ENCODE measurements at places on chromosomes 7 and 10.

- no peak for DNase-seq
Observed at GRCh38 chr7:35818513-35818912, 17.7 kb downstream of the SEPTIN7 start.

- peak; percentile 51 for DNase-seq
Observed at GRCh38 chr10:31318382-31318853, 598 bp upstream of the ZEB1 start.

- DNase-seq = no peak
Observed at GRCh38 chr7:57407125-57407524, 42.9 kb upstream of the ZNF716 start.

DNA sequence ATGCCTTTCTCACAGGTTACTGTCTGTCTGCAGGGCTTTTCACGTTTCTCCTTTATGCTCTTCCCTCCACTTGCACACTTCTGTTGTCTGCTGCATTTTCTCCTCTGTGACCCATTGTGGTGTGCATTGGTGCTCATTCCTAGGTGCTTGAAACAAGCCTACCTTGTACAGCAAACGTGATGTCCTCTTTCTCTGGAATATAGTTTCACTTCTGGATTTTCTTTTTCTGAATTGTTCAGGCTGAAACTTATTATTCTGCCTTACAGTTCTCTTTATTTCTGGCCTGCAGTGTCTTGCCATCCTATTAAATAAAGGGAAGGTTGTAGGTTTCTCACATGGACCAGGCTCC, 128.8 kb upstream of the SAMD8 start:
- DNase-seq = no peak

DNA sequence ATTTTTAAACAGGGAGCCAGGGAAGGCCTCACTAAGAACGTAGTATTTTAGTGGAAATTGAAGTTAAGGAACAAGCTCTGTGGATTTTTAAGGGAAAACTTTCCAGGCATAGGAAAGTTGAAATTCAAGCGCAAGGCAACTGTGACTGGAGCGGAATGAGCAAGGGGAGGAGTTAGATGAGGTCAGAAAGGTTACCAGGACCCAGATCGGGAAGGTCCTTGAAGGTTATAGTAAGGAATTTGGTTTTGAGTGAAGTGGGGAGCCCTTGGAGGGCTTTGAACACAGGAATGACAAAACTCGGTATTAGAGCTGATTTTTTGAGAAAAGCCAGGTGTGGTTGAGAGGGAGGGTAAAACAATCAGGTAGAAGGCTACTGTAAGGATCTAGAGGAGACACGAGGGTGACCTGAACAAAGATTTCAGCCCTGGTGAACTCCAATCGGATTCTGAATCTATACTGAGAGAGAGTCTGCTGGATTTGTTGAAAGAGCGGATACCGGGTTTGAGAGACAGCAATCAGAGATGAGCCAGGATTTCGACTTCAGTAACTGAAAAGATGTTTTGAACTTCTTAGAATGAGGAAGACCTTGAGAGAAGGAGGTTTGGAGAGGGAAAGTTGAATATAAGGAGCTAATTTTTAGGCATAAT, 1013.9 kb downstream of the NRG3 start:
- no peak for DNase-seq

DNA sequence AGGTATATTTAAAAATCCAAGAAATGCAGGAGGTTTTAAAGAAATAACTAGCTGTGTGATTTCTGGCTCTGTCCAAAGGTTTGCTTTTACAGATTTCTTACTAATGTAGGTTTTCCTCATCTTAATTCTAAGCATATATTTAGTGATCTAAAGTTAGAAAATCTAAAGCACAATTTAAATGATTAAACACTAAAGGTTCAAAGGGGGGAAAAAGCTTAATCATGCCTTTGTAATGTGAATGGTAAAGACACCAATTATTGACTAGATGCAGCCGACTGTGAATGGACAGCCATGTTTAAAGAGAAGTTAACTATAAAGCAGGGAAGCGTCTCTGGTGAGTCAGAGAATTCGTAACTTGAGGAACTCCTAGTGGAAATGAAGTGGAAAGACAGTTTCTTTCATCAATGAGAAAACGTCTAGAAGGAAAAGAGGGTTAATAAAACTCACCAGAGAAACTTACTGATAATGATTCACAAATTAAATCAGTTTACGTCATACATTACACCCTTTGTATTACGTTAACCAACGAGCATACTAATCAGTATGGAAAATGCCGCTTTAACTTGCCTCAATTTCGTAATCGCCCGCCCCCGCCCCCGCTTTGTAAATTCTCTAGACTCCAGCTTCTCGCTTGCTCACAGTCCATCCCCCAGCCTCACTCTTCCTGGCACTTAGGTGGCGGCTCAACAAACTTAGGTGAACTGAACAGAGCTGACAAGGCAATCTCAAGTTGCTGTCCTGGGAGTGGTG, 1.1 kb upstream of the HBP1 start:
- peak; percentile 71 for DNase-seq

DNA sequence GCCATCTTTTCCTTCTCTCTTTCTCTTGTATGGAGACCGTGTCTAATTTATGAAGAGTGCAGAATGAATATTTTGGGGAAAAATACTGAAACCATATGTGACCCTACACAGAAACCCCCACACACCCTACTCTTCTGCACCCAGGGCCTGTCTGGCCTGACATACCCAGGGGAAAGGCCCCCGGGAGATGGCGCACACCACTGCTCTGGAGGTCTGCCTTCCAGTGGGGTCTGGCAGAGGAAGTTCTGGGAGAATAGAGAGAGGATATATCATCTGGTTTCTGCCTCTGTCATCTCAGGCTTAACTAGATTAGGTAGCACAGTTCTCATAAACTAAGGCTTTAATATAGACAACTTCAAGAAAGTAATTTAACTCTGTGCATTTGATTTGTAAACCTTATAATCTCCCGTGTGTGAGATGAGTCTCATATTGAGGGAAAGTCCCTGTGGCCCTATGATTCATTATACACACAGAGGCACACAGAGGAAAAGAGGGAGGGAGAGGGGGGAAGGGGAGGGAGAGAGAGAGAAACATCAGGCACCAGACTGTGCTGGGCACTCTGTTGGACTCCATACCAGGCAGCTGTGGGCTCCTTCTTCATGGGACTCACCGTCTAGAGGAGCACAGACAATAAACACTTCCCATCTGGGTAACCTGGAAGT, 123.3 kb downstream of the AOAH start:
- no peak for DNase-seq

GRCh38 chr10:44322137-44322536, 62.8 kb downstream of the CXCL12 start:
- no peak for DNase-seq

DNA sequence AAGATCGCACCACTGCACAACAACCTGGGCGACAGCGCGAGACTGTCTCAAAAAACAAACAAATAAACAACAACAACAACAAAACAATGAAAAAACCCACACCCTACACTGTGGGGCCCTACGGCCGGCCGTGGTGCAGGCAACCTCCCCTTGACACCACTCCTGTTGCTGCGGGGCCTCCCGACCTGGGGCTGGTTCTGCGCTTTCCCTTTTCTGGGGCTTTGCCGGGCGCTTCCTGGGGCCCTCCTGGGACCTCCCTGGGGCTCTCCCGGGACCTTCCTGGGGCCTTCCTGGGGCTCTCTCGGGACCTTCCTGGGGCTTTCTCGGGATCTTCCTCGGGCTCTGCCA, 46.6 kb downstream of the INSIG1 start:
- DNase-seq = no peak

- DNase-seq = no peak
Observed at GRCh38 chr7:108136191-108136688, 6.1 kb upstream of the LAMB4 start.

GRCh38 chr7:45074528-45075354, 14.0 kb downstream of the NACAD start:
- no peak for DNase-seq

GRCh38 chr10:86715156-86715795, 41.1 kb upstream of the BMPR1A start:
- DNase-seq = no peak

- no peak for DNase-seq
Observed at GRCh38 chr10:82914655-82915136, 1039.7 kb downstream of the NRG3 start.

- no peak for DNase-seq
Observed at GRCh38 chr7:138074121-138074520, 2.1 kb upstream of the AKR1D1 start.

DNA sequence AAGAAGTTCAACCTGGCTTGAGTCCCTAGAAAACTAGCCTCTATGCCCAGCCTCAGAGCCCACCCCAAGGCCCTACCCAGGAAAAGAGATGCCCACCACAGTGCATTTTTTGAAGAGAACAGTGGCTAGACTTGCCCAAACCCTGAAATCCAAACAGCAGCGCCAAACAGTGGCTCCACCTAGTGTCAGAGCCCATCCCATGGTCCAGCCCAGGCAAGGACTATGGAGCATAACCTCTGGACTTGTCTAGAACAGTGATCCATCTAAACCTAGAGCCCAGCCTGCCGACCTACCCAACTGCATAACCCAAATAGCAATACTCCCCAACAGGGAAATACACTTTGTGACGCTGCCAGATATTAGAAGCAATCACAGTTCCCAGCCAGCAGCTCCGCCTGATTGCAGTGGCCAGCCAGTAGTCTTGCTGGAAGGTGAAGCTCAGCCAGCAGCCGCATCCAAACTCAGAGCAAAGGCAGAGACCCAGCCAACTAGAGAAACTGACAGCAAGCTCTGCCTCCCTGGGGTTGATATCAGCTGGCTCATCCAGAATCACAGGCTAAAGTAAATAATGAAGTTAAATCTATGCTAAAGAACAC, 44.5 kb downstream of the HBP1 start:
- no peak for DNase-seq

DNA sequence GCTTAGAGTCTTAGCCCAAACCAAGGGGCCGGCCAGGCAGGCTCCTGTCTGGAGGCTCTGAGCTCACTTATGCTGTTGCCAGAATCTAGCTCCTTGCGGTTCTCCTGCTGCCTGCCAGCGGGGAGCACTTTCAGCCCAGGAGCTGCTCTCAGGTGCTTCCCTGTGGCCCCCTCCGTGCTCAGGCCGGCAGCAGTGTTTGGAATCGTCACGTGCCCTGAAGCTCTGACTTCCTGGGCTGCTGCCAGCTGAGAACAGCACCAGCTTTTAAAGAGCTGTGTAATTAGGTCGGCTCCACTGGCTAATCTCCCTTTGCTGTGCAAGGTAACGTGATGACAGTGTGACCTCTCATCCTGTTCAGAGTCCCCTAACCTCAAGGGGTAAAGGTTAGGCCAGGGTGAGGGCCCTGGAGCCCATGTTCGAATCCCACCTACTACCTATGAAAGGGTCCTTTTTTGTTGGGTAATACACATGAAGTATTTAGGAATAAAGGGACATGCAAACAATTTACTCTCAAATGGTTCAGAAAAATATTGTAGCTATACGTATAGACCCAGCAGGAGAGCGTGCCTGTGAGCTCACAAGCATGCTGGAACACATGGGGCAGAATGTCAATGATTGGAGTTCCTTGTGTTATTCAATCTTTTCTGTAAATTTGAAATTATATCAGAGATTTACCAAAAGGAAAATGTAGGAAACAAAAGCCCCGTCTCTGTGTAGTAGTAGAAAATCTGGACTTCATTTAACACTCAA, 16.6 kb downstream of the ZNF862 start:
- DNase-seq = peak; percentile 37

DNA sequence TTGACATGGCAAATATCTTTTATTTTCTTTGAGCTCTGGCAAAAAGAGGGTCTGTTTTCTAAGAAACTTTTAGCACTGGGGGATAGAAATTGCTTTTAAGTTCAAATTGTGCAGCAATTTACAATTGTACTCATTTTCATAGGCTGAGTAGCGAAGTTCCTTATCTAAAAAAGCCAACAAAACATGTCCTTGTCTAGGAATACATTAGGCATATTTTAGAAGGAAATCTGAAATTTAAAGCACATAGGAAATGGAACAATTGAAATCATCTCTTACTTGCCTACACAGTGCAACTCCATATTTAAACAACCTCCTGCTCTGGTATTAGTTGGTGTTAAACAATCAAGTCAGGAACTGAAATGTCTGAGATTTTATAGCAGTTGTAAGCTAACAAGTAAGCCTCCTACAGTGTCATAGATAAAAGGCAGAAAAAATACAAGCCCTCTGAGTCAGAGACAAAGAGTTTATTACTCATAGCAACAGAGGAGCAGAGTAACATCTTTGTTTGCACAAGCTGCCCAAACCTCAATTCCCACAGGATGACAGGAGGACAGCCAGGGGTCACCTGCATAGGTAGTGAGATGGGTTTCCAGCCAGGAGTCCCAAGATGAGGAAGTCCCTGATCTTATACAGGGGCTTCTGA, 280.2 kb upstream of the HGF start:
- DNase-seq = no peak

GRCh38 chr7:76155938-76156337, 45.8 kb upstream of the SRRM3 start:
- DNase-seq = no peak

GRCh38 chr10:36185097-36185496, 543.0 kb upstream of the FZD8 start:
- no peak for DNase-seq

- DNase-seq = no peak
Observed at GRCh38 chr7:132959891-132960290, 122.0 kb downstream of the CHCHD3 start.

- peak; percentile 9 for DNase-seq
Observed at GRCh38 chr10:80407812-80408241, 524 bp upstream of the PRXL2A start.

GRCh38 chr7:38452681-38453108, 178.5 kb downstream of the AMPH start:
- DNase-seq = no peak

DNA sequence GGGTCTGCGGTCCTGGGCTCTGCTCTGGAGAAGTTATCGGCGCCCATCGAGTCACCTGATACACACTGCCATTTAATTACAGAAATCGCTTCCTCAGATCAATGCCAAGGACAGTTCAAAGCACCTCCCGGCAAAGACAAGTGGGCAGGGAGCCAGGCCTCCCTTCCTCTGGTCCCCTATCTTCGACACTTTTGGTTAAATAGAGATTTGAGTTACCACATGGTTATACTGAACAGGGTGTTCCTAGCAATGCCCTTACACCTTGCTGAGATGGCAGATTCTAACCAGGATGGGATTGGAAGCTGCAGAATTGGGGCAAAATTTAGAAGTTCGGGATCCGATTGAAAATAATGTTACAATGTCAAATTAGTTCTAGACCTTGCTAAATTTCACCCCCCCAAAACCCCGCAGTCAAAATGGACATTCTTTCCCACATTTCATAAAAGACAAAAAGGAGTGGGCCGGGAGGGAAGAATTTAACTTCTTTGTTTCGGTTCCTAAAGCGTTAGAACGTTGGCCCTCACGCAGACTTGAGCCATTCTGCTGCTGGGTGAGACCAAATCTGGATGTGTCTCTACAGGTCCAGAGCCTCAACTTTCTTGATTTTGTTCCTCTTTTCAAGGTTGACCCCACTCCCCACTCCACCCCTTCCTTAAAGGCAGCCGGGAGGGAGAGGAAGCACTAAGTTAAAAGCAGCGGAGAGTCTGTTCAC, 2.2 kb upstream of the DLX5 start:
- no peak for DNase-seq

GRCh38 chr10:104036518-104037260, 49.0 kb downstream of the COL17A1 start:
- no peak for DNase-seq

DNA sequence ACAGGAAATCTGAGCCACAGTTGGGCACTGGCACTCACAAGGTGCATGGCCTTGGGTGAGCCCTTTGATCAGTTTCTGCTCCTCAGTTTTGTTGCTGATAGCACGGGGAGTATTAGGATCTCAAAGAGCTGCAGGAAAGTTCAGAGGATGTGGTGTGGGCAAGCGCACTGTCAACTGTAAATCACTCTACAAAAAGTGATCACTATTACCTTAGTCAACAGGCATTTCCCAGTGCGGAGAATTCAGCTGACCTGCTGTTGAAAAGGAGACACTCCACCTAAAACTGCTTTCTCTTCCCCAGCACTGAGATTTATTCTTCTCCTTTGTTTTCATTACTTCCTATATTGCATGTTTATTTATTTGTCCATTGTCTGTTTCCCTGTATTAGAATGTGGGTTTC, 331.0 kb downstream of the PRPF18 start:
- no peak for DNase-seq
